ENCODE measurements at places on chromosomes 6 and 20. TPM values are rescaled to one million over a fixed set of nuclear protein-coding genes. Genes with fewer than 3 reads are reported as not detected.

CBLN4 gene
- not detected for total RNA-seq

DUSP15 gene
- not detected for total RNA-seq

TRPC4AP gene
- total RNA-seq = 76.9 TPM

DEFB129 gene
- not detected for total RNA-seq

CLPSL1 gene
- total RNA-seq = not detected

GPR6 gene
- not detected for total RNA-seq

Measured in endothelial cell of coronary artery (primary cell).